NCI-H1048 (cell line): ENCODE measurements at places on chromosomes 13 and 19.

DNA sequence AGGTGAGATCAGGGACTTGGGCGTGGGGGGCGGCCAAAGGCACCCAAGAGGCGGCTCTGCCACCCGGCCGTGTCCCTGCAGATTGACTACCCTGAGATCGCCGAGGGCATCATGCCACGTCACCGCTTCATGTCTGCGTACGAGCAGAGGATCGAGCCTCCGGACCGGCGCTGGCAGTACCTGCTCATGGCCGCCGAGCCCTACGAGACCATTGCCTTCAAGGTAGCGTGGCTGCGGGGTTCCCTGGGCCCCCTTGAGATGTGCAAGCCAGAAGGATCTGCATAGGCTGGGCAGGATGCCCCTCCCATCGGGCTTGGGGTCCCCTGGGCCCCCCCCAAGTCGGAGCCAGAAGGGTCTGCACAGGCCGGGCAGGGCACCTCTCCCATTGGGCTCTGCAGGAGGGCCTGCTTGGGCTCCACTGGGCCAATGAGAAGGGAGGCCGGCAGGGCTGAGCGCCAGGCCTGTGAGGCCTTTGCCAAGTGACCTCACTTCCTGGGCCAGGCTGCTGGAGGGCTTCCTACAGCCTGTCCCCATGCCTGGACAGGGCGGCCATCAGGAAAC lies 2.2 kb upstream of the AMH start:
- no peak for DNase-seq

- DNase-seq: no peak
Measured at GRCh38 chr13:111047326-111047725, 67.8 kb upstream of the ARHGEF7 start.

GRCh38 chr13:80083081-80083852 lies 257.7 kb downstream of the SPRY2 start:
- no peak for DNase-seq

DNA sequence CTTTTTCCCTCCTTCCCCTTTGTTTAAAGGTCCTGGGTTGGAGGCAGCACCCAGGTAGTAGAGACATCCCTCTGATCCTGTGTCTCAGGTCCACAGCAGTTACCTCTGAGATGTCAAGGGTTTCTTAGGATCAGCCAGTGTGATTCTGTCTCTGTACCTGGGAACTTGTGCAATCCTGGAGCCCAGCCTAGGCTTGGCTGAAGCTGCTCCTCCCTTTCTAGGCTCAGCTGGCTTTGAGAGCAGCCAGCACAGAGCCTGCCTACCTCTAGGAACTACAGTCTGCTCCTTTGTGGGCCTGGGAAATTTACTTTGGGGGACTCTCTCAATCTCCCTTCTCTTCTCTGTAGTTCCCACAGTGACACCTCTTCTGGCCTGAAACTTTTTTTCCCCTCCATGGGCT lies 171.6 kb downstream of the MTUS2 start:
- DNase-seq: no peak

DNA sequence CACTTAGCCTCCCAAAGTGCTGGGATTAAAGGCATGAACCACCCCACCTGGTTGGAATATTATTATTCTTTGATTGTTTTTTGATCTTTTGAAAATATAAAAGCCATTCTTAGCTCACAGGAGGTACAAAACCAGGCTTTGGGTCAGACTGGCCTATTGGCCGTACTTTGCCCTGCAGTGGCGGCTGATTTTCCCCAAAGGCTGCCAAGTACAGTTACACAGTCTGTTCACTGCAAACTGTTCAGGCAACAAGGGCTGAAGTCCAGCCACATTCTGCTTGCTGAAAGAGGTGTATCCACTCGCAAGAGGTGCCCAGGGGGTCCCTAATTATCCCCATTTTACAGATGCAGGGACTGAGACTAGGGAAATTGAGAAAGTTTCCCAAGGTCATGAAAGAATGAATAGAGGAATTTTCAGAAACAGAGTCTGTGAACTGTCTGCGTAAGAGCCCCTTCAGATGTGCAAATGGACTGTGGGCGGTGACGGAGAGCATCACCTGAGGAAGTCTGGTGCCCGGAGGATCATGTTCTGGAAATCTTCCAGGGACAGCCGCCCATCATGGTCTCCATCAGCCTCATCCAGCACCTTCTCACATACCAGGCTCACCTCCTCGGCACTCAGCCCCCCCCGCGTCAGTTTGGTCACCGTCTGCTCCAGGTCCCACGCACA lies 9.0 kb downstream of the CIB3 start:
- no peak for DNase-seq

DNA sequence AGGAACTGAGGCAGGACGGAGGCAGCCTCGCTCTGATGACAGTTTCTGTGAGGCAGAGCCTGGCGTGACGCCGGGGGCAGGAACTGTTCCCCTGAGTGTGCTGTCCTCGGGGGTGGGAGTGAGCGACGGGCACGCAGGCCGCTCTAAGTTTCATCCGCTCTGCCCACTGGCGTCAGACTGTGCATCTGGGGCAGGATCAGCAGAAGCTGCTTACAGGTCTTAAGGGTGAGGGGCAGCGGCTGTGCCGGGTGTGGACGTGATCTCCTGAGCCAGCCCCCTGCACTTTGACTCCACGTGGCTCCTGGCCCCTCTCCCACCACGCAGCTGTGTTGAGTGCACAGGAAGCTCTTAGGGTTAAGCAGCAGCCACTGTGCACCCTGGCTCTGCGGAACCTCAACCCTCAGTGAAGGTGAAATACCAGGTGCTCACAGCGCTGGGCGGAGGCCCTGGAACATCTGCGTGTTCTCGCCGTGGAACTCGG lies 1.5 kb downstream of the GRK1 start:
- no peak for DNase-seq

DNA sequence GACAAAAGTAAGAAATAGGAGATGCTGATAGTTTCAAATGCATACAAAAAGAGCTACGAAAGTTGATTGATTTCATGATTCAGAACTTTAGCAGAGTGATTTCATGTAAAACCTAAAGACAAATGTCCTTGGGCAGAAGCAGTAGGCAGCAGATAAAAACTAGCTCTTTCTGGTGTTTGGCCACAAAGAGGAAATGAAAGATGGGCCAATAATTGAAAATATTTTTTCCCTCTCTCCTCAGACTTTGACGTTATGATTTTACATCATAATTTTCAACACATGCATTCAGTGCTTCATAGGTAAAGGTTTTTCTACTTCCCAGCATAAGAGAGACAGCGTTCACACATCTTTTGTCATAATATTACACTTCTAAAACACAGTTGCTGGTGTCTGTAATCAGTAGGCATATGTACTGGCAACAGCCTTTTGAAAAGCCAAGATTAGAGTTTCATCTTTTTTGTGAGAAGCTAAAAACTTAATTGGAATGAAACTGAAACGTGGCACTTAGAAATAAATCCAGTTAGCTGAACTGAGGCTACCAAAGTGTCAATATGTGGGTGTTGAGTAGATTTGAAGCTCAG lies 9.3 kb downstream of the SCEL start:
- DNase-seq: no peak

DNA sequence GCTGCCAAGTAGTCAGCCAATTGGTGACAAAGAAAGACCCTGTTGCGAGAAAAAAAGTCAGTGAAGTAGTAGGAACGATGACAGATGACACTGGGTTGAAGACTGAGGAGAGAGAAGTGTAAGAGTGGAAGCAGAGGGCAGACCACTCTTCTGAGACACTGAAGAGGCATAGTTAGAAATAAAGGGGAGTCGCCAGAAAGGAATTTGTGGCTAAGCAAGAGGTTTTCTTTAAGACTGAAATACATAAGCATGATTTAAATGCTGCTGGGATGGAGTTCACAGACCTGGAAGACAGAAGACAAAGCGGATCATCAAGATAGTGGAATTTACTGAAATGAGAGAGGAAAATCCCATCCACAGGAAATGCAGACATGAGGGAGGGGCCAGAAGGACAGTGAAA lies 56.2 kb upstream of the USPL1 start:
- no peak for DNase-seq

DNA sequence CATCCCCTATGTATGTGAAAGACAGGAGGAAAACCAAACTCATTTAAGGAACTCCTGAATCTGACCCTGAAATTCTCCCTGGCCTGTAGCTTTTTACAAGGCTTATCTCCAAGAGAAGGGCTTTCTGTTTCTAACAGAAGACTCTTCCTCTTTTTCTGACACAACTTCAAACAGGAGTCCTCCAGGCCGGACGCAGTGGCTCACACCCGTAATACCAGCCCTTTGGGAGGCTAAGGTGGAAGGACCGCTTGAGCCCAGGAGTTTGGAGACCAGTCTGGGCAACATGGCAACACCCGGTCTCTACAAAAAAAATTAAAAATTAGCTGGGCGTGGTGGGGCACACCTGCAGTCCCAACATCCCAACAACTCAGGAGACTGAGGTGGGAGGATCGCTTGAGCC lies 41.9 kb downstream of the CARS2 start:
- no peak for DNase-seq

- DNase-seq: peak; percentile 91
Measured at GRCh38 chr19:6476155-6476895, 5.3 kb downstream of the DENND1C start.

DNA sequence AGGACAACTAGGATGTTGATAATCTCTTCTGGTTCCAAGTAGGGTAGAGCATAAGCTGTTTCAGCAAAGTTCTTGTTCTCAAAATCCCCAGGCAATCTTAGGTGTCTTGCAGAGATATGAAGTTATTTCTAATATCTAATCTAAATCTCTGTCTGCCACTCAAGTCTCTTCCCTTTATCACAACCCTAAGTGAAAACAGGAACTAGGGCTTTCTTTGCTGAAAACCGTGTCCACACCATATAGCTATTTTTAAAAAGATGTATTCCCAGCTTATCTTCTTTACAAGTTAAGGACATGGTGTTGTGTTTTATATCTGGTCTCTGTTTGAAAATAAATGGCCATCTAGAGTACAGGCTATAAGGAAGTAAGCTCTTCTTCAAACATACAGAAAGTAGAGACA lies 11.3 kb upstream of the RNASEH2B start:
- DNase-seq: no peak

DNA sequence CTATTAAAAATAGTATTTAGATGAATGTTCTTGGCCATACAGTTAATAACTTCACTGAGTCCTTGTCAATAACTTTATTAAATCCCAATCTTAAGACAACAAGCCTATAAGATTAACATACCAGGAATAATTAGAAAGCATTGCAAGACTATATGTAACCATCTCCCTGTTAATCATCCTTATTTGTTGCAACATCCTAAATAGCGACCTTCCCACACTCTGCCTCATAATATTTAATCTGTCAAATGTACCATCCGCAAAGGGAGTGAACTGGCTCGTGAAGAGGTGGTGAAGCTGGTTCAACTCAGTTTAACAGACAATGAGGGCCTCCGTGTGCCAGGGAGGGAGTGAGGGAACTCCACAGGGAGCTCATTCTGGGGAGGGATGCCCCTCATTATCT lies 33.9 kb downstream of the KL start:
- no peak for DNase-seq

DNA sequence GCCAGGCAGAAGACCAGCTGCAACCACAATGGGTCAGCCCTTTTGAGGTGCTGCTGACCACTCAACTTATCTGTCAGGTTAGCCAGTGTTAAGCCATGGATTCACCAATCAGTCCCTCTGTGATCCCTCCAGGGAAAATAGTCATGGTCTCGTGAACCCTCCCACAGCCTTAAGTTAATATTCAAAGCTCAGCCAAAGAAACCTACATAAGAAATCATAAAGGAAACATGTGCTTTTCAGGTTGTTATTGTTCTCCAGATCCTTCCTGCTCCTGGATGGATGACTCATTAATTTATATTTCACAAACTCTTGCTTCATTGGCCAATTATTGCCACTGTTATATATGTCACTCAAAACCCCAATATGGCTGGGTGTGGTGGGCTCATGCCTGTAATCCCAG lies 161.9 kb downstream of the B3GLCT start:
- no peak for DNase-seq

DNA sequence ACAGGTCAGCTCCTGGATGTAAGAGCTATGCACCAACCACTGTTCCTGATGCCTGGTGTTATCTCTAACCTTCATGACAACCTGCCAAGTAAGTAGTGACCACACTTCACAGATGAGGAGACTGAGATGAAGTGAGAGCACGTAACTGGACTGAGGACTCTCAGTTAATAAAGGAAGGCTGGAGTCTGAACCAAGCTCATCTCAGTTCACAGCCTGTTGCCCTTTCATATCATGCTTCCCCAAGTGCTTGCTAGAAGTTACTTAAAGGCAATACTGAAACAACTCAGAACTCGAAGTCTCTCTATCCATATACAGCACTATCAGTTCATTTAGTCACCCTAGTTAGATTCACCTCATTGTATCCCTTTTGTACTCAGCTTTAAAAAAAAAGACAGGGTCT lies 119.7 kb downstream of the ABCC4 start:
- no peak for DNase-seq

- DNase-seq: no peak
Measured at GRCh38 chr13:110538632-110539031, 22.9 kb downstream of the RAB20 start.

- DNase-seq: no peak
Measured at GRCh38 chr19:56333506-56333905, 18.9 kb upstream of the ZSCAN5A start.

DNA sequence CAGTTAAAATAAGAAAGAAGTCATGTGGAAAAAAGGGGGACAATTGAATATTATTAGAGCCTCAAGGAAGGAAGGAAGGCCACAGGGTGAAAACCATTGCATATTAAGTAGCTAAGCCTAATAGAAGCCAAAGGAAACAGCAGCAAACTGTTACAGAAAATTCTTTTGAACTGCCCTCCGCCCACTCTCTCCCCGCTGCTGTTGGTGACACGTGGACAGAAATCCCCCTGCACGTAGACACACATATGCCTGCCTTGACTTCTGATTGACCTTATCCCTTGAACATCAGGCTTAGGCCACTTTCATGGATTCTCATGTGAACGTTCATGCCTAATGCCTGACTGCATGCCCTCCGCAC lies 229.1 kb downstream of the KCNRG start:
- no peak for DNase-seq

GRCh38 chr19:55585658-55586339 lies 5.2 kb upstream of the ZNF579 start:
- no peak for DNase-seq

DNA sequence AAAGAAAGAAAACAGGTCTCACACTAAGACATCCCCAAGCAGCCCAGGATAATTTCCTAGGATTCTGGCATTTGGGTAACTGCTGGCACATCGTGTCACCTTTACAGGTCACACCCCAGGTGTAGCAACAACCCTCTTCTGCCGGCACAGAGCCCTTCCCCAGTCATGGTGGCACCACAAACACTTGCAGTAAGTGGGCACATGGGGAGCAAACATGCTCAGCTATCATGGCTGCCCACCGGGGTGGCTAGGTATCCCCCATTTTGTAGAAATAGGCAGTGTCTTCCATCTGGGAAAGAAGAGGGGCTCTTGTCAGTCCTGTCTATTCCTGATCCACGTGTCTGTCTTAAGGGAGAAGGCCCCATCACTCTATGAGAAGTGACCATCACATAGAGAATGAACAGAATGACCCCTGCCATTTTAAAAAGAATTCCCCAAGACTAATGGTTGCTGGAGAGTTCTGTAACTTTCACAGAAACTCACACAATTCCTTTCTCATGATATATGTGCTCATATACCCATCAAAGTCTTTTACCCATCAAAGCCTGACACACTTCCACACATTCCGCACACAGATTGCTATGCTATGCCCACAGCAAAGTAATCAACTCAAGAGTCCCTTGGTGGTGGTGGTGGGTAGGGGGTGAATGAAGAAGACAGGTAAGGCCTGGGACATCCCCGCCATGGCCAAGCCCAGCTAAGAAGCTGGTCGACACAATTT lies 33.3 kb downstream of the BRD4 start:
- no peak for DNase-seq

GRCh38 chr19:4007836-4008539 lies 452 bp downstream of the PIAS4 start:
- no peak for DNase-seq

- no peak for DNase-seq
Measured at GRCh38 chr13:112771139-112771876, 81.5 kb downstream of the ATP11A start.
